HepG2 (cell line): ENCODE measurements at places on chromosomes 2 and 18. TPM values are rescaled to one million over a fixed set of nuclear protein-coding genes. Genes with fewer than 3 reads are reported as not detected.

- H3K27me3 ChIP-seq, result no peaks in the 10 kb centered on the region
- peaks cover 48% of the 10 kb centered on the region for H3K4me1 ChIP-seq
- peak; percentile 29 for DNase-seq
- no peaks in the 10 kb centered on the region for H3K36me3 ChIP-seq
- H3K4me3 ChIP-seq, result no peak overlapping the region
Measured at GRCh38 chr2:105924932-105925331, 180.2 kb downstream of the NCK2 start.

- no peaks in the 10 kb centered on the region for H3K4me1 ChIP-seq
- no peak overlapping the region for H3K27ac ChIP-seq
Measured at GRCh38 chr2:109475531-109476210, 138.1 kb downstream of the SEPTIN10 start.

Gene SERPINB4
- not detected in 2 replicates for total RNA-seq

Gene TRIM54
- 0.07 TPM in 1 of 2 replicates, not detected in the other for total RNA-seq

- no peaks in the 10 kb centered on the region for H3K36me3 ChIP-seq
- H3K27ac ChIP-seq, result no peak overlapping the region
- no peak for DNase-seq
- no peaks in the 10 kb centered on the region for H3K27me3 ChIP-seq
- no peak overlapping the region for H3K4me3 ChIP-seq
Measured at GRCh38 chr2:168538534-168538933, 82.5 kb downstream of the CERS6 start.

GRCh38 chr2:47506024-47506423 lies 103.1 kb downstream of the MSH2 start:
- H3K4me1 ChIP-seq, result no peaks in the 10 kb centered on the region
- H3K4me3 ChIP-seq, result no peak overlapping the region
- no peaks in the 10 kb centered on the region for H3K27me3 ChIP-seq
- H3K27ac ChIP-seq, result no peak overlapping the region
